ENCODE measurements at places on chromosomes 2 and 18.

DNA sequence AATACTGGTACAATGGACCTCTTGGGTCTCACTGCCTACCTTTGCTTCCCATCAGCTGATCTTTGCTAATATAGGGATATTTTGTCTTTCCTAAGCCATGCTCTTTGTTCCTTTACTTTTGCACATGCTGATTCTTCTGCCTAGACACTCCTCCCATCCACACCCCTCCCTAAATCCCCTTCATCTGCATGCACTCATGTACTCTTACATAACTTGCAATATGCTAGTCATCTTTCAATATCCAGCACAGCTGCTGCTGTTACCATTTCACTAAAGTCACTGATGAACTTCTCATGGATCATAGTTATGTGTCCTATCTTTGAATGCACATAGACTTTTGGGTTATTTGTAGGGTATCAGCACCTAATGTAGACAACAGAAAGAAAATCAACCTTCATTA is 18.5 kb upstream of the DTNA start:
- ATAC-seq: peak; percentile 83

GRCh38 chr18:30386624-30387023 is 655.9 kb downstream of the DSC3 start:
- no peak for ATAC-seq

GRCh38 chr18:63025251-63026090 is 294.1 kb downstream of the BCL2 start:
- peak; percentile 68 for ATAC-seq

GRCh38 chr2:235088496-235088921 is 136.7 kb downstream of the SH3BP4 start:
- ATAC-seq: no peak

DNA sequence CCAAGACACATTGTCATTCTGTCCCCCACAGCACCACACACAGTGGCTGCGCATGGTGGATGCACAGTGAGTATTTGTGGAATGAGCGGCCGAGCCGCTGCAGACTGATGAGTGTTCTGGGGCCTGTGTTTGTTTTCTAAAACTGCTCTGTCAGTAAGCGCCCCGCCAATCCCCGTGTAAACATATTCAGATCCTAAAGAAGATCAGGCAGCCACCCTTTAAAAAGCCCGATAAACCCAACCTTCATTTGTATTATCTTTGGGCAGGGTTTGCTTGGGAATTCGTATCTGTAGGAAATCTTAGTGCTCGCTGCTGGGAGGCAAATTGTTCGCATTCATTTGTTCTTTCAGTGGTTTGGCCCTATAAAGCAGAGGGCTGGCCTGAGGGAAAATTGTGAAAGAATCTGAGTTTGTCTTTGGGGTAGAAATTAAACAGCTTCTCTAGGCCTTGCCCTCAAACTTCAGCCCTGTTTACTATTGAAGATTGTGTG is 68.6 kb downstream of the TGOLN2 start:
- peak; percentile 34 for ATAC-seq

DNA sequence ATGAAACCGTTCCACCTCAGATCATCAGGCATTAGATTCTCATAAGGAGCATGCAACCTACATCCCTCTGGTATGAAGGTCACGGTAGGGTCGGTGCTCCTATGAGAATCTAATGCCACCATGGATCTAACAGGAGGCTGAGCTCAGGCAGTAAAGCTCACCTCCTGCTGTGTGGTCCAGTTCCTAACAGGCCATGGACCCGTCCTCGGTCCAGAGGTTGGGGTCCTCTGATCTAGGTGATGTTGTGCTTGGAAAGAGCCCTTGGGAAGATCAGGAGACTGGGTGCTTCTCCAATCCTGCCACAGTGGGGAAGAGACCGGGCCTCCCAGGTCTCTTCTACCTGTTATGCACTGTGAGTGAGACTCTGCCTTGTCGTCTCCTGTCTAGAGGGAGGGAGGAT is 104.6 kb downstream of the ACKR3 start:
- no peak for ATAC-seq

DNA sequence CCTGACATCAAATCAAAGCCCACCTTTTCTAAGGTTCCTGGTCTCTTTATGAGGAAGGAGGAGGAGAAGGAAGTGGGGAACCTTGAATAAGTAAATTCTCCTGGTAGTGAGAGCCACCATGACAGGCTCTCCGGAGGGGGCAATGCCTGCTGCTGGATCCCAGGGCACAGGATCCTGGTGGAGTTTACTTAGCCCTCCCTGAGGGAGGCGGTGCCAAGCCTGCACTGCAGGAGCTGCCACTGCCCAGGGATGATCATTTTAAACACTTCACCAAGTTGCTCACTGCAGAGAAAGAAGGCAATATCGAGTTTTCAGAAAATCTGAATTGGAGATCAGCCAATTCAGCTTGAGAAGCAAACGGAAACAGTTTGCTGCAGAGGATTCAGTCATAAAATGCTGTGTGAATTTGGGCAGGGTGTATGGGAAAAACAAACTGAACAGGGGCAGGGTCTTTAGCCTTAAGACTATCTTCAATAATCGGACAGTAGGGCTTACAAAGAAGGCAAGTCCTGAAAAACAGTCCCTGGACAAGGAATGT is 200.7 kb downstream of the RAD51AP2 start:
- no peak for ATAC-seq

DNA sequence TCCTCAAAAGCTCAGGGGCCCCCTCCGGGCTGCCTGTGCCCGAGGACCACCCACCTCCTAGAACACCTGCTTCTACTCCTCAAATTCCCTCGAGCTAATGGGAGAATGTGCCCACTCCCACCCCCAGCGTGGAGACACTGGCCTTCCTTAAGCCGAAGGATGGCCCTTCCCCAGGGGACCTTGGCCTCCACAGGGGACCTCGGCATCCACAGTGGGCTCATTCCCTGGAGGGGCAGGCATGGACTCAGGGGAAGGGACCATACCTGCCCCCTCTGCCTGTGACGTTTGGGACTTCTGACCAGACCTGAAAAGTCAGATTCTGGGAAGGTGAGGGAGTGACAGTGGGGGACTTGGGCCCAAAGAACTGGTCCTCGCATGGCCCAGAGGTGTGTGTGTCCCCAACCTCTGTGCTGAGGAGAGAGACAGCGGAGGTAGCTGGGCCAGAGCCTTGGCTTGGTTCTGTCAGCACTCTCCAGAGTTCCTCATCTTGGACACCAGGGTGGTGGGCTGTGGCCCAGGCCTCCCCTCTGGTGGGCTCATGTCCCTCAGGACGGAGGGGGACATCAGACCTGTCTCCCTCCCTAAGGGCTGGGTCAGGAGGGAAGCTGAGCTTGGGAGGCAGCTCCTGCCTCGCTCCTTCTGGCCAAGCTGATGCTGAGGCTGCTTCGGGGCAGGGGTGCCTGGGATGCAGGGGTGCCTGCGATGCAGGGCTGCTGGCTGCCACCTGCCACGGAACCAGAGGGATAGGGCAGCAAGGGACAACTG is 240.4 kb downstream of the HAUS1 start:
- no peak for ATAC-seq

DNA sequence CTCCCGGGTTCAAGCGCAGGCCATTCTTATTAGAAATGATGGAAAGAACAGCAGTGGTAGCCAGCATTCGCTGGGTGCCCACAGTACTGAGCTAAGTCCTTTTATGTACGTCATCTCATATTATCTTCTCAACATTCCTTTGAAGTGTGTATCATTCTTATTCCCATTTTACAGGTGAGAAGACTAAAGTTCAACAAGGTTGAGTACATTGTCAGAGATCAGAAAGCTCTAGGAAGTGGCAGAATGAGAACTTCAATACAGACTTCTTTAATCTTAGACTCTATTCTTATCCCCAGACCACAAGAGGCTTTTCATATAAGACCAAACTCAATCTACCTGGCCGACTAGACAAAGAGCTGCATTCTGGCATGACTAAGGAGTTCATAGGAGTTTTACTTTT is 86.7 kb downstream of the NPAS2 start:
- ATAC-seq: no peak

- ATAC-seq: no peak
Observed at GRCh38 chr18:36536426-36536825, 238.9 kb downstream of the FHOD3 start.

DNA sequence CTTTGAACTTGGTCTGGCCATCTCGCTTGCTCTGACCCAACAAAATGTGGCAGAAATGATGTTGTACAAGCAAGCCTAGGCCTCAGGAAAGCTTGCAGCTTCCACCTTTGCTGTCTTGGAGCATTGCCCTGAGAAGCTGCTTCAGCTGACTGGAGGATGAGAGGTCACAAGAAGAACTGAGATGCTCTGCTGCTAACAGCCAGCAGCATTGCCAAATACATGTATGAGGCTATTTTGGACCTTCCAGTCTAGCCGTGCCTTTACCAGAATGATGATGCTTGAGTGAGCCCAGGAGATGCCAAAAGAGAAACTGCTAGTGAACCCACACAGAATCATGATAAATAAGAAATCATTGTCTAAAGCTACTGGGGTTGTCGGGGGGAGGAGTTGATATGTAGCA is 13.2 kb upstream of the ITGAV start:
- ATAC-seq: no peak

DNA sequence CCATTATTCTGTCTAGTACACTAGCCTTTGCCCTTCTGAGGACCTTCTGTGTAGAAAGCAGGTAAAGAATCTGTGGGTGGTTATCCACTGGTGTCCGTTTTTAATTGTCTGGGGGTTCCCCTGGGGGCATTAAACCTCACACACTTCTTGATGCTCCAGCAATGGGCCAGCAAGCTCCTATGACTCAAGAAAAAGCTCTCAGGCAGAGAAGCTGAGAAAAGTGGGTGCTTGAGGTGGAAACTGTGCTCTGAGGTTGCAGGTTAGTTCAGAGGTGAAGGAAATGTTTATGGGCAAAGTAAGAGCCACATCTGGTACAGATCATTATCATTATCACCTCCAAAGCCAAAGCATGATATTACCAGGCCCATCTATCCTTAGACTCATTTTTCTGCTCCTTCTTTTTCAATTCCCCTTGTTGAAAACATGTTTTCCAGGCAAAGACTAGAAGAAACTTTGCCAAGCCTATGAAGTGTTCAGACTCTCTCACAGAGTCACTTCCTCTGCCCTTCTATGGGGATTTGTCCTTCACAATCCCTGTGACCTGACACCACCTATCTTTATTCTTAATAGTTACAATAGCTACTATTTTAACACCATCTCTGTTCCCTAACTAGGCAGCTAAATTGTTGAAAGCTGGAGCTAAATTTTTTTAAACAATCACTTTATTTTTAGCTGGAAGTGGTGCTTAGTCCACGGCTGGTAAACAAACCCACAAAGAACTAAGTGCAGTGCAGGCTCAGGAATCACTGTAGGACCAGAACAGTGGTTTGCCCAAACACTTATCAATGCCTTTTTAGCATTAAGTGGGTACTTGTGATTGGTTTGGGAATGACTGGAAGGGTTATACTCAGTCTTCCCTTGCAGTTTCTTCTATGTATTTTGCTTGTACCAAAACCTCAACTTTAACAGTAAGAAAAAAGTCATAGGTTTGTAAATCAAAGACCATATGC is 512.8 kb upstream of the POU3F3 start:
- no peak for ATAC-seq

GRCh38 chr2:183383854-183384253 is 259.6 kb downstream of the NUP35 start:
- no peak for ATAC-seq

GRCh38 chr2:18479947-18480369 is 80.5 kb downstream of the RDH14 start:
- ATAC-seq: peak; percentile 40

All from motor neuron (in vitro differentiated cells).